ENCODE measurements at places on chromosomes 7 and 10.

- no peak for DNase-seq
Measured at GRCh38 chr10:31399631-31400030, 80.6 kb downstream of the ZEB1 start.

DNA sequence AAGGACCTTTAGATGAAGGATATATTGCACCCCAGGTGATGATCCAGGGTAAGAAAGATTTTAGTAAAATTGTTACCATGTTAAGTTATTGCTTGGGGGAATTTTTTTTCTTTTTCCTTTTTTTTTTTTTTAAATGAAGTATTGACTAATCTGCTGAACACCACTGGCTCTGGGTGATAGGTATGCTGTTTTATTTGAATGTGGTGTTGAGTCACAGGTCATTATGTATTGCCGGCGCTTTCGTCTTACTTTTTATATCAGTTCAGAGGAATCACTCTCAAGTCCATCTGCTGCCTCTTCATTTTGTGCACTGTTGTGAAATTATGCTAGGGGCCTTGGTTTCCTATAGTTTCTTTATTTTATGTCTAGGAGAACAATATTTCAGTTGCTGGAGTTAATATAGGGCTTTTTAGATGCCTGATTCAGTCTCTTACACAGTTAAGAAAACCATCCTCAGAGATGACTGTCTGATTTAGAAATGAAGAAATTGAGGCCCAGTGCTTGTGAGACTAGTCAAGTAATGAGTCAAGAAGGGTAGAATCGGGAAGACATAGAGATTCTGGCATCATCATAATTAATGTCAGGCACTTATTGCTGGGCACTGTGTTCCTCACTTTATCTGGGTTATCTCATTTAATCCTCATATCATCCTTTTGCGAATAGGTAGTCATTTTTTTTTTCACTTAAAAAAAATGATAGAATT lies 38.7 kb downstream of the NRF1 start:
- no peak for DNase-seq

- no peak for DNase-seq
Measured at GRCh38 chr10:78028438-78029268, 662 bp downstream of the POLR3A start.

DNA sequence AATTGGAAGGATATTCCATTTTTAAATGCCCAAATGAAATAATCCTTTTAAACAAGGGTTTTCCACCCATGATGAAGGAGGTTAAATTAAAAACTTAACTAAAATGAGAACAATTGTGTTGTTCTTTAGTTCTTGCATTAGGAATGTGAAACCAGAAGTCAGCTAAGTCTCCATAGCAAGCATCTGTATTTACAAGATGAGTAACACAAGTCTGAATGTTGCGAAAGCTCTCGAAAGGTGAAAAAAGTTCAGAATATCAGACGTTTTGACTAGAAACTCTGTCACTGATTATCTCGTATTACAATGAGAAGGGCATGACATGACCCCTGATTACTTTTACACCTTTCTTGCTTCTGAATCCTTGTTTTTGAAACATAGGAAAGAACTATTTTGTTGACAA lies 149.6 kb downstream of the BICC1 start:
- DNase-seq, result no peak

DNA sequence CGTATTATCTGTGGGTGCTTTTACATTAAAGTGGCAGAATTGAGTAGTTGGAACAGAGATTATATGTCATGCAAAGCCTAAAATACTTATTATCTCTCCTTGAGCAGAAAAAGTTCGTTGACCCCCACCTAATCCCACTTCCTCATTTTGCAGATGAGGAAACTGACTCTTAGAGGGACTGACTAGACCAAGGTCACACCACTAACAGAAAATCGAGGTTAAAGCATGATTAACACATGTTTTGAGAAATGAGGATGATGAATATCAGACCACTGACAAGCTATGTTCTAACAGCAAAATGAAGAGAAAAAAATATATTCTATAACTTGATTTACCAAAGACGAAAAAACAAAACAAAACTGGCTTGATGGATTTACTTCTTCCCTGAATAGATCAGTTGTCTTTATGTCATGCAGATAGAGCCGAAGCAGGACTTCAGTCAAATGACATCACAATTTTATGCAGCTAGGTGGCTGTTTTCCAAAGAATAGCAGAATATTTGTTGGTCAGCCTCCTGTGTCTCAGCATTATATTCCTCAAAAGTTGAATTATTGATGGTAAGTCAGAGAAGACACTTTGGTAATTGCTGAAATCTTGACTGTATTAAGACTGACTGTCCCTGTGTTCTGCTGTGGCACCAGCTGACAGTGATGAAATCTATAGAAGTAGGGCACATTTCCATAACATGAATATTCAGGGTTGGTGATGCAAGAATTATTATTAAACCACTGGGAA lies 24.2 kb upstream of the SMIM30 start:
- no peak for DNase-seq

GRCh38 chr10:8815969-8816368 lies 761.5 kb downstream of the GATA3 start:
- DNase-seq, result no peak

GRCh38 chr7:105932835-105933477 lies 30.1 kb upstream of the CDHR3 start:
- no peak for DNase-seq

DNA sequence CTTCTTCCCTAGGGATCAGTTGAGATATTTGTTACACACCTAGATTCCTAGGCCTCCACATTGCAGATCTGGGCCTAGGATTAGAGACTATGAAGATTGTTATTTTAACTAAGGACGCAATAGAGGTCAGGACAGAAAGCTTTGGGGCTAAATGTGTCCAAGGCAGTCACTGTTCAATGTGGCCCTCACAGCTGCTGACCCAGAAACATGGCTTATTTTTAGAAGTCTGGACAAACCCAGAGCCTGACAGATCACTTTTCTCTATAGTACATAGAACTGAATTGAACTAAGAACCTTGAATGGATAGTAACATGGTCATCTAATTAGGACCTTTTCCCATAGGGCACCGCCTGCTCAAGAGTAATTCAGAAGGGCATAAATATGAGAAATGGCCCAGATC lies 146.6 kb upstream of the AUTS2 start:
- no peak for DNase-seq

DNA sequence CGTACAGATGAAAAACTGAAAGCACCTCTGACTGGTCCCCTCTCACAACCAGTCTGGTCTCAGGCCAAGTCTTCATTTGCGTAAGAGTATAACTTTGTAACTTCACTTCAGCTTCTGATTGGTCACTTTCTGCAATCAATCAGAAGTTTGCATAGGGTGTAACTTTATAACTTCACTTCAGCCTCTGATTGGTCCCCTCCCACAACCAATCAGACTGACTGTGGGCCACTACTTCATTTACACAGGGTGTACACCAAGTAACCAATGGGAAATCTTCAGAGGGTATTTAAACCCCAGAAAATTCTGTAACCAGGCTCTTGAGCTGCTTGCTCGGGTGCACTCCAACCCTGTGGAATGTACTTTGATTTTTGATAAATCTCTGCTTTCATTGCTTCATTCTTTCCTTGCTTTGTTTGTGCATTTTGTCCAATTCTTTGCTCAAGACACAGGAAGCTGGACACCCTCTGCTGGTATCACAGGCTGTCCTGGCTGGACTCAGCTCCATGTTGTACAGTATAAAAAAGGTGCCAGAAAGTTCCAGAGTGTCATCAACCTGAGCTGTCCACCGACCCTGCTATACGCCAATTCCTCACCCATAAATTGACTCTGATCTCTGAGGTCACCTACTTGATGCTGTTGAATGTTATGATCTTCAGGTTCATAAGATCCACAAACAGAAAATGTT lies 74.5 kb downstream of the COBL start:
- no peak for DNase-seq

- no peak for DNase-seq
Measured at GRCh38 chr7:3446786-3447185, 145.7 kb downstream of the SDK1 start.
